ENCODE measurements at places on chromosomes 7 and 10. TPM values are rescaled to one million over a fixed set of nuclear protein-coding genes. Genes with fewer than 3 reads are reported as not detected.

Gene H2BK1
- total RNA-seq: not detected

DNA sequence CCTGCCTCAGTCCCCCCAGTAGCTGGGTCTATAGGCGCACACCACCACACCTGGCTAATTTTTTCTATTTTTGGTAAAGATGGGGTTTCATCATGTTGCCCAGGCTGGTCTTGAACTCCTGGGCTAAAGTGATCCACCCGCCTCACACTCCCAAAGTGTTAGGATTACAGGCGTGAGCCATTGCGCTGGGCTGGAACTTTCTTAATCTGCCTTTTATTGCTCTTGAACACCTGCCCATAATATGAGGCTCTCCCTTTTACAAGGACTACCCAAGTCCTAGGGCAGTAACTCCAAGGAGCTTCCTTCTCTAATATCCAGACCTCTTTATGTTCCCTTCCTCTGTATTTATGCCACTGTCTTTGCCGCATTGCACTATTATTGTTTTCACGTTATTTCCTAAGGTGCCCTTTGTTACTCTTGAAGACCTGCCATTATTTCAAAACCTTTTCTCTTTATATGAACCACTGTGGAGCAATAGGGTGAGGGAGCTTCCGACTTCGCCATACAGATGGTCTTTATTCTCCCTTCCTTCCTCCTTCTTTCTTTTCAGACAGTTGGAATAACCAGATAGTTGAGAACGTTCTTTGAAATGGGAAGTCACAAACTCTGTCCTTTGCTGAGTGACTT, 36.3 kb upstream of the TCF7L2 start:
- DNase-seq: no peak

- DNase-seq: no peak
Measured at GRCh38 chr10:61923210-61923949, 21.9 kb downstream of the ARID5B start.

Gene OGDHL
- 35.4 TPM for total RNA-seq

DNA sequence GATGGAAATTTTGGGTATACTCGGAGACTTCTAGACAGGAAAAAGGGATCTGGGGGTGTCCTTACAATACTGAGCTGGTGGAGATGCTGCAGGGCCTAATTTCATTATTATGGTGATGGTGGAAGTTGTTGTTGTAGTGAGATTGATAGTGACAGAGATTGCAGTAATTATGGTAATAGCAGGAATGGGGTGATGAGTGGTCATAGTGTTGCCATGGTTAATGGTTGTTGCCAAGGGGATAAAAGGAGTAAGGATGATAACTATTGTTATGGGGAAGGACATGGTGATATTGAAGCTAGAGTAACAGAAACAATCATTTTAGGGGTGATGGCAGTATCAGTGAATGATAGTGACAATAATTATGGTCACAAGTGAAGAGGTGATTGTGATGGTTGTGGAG, 27.1 kb upstream of the LBX1 start:
- no peak for DNase-seq
